Activated T-cell treated with anti-CD3 and anti-CD28 coated beads for 48 hours (primary cell): ENCODE measurements at places on chromosomes 6 and 20.

GRCh38 chr6:104787305-104787704 lies 72.4 kb downstream of the HACE1 start:
- no peak for DNase-seq

- no peak for DNase-seq
Observed at GRCh38 chr6:128000363-128000762, 99.5 kb upstream of the THEMIS start.

- no peak for DNase-seq
Observed at GRCh38 chr6:1435806-1436205, 46.4 kb downstream of the FOXF2 start.

- no peak for DNase-seq
Observed at GRCh38 chr6:147859071-147859470, 350.6 kb downstream of the SAMD5 start.

- no peak for DNase-seq
Observed at GRCh38 chr6:44563397-44563796, 175.9 kb downstream of the CDC5L start.

DNA sequence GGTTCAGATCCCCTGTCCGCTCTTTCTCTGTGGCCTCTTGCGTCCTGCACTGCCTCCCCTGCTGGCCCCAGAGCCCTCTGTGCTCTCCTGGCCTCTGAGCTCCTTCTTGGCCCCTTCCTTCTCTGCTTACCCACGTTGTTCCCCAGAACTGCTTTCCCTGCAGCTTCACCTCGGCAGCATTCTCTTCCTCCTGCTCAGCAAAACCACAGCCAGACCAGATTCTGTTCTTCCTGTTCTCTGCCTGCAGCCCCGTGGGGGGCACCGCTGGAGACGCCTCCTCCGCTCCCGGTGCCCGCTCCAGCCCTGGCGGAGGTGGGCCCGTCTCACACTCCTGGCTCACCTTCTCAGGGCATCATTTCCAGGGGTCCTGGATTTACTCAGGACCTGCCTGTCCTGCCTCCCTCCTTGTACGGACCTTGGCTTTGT lies 59.7 kb downstream of the TCP11 start:
- no peak for DNase-seq

DNA sequence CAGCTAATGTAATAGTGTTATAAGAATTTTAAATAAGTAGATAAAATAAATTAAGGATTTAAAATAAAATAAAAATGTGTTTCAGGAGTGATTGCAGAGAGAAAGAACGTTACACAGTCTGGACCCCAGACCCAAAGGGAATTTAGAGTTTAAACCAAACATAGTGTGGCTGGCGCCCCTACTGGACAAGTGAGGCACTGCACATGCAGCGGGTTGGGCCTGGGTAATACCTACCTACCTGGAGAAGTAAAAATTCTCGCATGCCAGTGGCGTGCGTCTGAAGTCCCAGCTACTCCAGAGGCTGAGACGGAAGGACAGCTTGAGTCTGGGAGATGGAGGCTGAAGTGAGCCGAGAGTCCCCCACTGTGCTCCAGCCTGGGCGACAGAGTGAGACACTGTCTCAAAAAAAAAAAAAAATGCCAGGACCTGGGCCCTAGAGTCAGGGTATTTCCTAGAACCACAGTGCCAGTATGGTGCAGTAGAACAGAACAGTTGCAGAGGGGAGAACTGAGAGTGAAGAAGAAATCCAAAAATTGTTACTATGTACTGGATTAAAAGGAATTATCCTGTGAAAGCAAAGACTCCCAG lies 71.4 kb upstream of the TCF21 start:
- DNase-seq = peak; percentile 31

DNA sequence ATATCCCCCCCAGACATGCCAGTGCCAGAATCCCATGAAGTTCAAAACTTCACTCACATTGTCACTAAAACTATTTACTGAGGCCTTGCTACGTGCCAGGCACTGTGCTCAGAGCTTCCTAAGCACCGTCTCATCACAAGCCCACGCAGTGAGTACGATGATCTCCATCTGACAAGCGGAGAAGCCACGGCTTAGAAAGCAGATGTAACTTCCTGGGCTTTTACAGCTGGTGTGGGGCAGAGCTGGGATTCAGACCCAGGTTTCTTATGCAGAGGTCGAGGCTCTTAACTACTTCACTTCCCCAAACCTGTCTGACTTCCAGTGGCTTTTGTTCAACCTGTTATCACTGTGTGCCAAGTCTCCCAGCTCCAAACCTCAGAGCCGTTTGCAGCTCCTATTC lies 8.3 kb downstream of the MDGA1 start:
- DNase-seq = no peak

DNA sequence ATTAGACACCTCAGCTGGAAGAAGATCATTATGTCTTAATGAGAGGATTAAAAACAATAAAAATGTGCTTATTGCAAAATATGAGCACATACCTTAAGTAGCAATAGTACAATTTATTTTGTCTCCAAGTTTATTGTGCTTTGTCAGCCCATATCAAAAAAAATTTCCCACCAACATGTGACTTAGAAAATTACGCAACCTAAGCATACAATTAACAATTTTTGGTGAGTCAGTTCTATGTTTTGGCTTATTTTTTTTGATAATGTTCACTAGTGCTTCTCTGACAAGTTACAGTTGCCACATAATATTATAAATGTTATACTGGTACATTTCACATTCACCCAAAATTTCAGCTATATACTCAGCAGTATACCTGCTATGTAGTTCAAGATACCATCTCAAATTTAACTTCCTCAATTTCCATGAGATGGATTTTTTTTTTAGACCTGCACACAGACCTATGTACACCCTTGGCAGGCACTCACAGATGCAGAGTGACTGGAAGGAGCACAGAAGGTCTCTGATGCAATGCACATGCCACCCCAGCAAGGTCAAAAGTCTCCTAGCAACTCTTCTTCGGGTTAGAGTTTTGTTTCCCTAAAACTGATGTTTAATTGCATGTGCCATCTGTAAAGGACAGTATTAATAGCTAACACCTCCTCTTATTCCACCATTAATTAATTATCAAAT lies 112.4 kb downstream of the PRKN start:
- DNase-seq = no peak

GRCh38 chr6:169895000-169895759 lies 143.8 kb downstream of the ERMARD start:
- DNase-seq = no peak

DNA sequence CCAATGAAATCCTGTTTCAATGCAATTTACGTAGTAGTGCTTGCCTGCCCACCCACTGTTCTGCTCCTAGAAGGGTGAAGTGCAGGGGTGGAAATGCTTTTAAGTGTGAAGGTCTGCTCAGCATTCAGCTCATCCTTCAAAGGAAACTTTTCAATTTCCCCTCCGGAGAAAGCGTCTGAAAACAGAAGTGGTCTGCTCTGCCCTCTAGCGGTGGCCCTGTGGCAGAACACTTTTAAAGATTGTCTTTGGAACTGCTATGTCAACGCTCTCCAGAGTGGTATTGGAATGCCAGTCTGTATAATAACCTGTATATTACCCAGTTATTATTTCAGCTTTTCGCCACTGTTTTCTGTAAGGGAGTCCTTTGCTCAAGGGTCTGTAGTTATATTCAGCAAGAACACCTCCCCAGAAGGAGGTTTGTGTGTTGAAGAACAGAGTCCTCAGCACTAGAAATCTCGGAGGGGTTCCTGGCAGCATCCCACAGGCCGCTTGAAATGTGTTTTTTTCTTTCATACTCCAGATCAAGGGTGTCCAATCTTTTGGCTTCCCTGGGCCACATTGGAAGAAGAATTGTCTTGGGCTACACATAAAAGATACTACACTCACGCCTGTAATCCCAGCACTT lies 63.1 kb upstream of the KLHL31 start:
- peak; percentile 32 for DNase-seq

- DNase-seq = no peak
Observed at GRCh38 chr20:59042151-59042795, at the start of gene PRELID3B. Gene PRELID3B, minus strand, starts transcription at chr20:59042786. Its CDS starts 56 bp downstream, at chr20:59042730.

DNA sequence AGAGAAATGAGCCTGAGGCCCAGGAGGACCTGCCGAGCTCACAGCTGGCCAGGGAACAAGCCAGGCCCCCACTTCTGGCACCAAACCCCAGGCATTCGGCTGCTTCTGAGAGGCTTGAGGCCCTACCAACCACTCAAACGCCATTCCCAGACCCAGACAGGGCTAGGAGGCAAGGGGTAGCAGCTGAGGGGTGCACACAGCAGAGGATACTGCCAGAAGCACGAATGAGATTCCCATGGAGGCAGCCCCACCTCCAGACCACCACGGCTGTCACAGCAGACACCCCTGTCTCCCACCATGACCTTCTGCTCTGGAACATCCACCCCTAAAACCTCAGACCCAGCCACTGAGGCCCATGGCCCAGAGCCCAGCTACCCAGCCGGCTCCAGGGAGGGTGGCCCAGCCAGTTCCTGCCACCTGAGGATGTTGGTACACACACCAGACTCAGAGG lies 36.1 kb downstream of the NTSR1 start:
- DNase-seq = no peak

DNA sequence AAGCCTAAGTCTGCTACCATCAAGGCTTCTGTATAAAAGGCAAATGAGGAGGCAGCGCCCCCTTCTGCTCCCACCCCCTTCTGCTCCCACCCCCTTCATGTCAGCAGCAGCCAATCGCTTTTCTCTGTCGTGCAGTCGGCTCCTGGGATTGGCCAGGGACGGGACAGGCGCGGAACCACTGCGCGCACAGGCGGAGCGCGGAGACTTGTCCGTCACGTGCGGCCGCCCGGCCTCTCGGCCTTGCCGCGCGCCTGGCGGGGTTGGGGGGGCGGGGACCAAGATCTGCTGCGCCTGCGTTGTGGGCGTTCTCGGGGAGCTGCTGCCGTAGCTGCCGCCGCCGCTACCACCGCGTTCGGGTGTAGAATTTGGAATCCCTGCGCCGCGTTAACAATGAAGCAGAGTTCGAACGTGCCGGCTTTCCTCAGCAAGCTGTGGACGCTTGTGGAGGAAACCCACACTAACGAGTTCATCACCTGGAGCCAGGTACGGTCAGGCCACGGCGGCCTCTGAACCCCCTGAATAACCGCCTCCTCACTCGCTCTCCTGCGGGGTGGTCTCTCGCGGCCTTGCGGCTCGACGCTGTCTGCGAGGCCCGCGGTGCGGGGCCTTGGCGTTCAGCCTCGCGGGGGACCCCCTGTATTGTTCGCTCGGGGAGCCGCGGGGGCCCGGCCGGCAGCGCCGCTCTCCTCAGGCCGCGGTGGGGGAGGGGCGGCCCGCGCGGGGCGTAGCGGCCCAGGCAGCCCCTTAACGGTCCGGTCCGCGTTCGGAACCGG lies at the start of gene HSF2:
Gene HSF2, plus strand, starts transcription at position 305 of the 773 bp plus-strand sequence. Its CDS starts 86 bp downstream, at position 391.
- peak; percentile 92 for DNase-seq

- DNase-seq = no peak
Observed at GRCh38 chr6:144123421-144123820, 26.9 kb upstream of the STX11 start.

GRCh38 chr6:71047417-71047816 lies 90.6 kb upstream of the B3GAT2 start:
- DNase-seq = no peak

DNA sequence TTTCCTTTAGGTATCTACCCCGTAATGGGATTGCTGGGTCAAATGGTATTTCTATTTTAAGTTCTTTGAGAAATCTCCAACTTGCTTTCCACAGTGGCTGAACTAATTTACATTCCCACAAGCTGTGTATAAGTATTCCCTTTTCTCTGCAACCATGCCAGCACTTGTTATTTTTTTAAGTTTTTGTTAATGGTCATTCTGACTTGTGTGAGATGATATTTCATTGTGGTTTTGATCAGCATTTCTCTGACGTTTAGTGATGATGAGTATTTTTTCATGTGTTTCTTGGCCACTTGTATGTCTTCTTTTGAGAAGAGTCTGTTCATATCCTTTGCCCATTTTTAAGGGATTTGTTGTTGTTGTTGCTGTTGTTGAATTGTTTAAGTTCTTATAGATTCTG lies 871.1 kb downstream of the KIF16B start:
- DNase-seq = no peak

DNA sequence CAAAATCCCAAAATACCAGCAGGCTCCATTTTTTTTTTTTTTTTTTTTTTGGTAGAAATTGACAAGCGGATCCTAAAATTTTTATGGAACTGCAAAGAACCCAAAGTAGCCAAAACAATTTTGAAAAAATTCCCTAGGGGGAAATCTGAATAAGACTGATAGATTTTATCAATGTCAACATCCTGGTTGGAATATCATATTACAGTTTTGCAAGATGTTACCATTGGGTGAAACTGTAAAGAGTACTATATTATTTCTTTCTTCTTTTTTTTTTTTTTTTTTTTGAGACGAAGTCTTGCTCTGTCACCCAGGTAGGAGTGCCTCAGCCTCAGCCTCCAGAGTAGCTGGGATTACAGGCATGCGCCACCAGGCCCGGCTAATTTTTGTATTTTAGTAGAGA lies 29.4 kb upstream of the BEND3 start:
- no peak for DNase-seq

- no peak for DNase-seq
Observed at GRCh38 chr6:87027021-87027420, 67.9 kb downstream of the CGA start.

DNA sequence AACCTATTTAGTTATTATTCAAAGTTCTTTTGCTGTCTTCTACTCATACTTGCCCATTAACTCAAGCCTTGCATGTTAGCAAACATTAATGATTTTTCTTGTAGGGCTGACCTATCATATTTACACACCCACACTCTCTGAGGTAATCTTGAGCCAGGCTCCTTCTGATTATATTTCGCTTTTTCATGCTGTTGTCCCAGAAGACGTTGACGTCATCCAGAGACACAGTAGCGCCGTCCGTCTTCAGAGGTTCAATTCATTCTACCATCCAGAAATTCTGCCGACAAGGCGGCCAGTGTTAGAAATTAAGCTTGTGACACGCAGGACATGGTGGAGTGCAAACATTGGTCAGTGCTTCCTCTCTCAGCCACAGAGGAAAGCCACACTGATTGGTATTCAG lies 584.7 kb downstream of the BMP2 start:
- DNase-seq = no peak
